ENCODE measurements at places on chromosomes 4 and X.

DNA sequence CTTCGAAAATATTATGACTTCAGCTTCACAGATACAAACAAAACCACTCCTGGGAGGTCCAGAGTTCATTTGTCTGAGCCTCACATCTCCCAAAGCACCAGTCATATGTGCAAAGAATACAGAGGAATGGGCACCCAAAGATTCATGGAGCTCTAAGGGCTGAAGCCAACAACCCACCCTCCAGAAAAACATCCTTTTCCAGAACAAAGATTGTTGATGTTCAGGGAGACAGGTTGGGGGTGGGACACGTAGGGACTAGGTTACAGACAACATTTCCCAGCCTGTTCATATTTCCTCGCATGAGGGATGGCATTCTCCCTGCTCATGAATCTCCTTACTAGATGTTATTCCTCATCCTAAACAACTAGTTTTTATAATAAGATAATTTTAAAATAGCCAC lies 71.2 kb downstream of the METTL14 start:
- no peak for DNase-seq

- no peak for DNase-seq
These were observed 61.9 kb upstream of the GABRG1 start for GRCh38 chr4:46185766-46186165.

DNA sequence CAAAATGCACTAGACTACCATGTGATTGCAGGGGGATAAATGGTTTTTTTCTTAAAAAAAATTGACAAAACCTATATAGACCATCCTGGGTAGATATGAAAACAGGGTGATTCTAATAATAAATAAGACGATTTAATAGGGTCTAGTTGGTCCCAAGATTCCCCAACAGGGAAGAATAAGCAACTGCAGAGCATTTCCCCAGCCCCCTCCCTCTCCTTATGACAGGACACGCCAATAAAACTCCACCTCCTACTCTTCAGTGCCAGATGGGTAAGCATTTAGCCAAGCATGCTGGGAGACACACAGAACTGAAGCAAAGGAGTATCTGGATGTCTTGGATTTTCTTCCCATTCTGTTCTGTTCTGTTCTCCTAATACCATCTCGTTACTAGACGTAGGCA lies at the start of gene BRS3:
Gene BRS3 (plus strand): TSS at position 301 of the 400 bp plus-strand sequence. CDS start 168 bp downstream, outside the sequence.
- DNase-seq = no peak

DNA sequence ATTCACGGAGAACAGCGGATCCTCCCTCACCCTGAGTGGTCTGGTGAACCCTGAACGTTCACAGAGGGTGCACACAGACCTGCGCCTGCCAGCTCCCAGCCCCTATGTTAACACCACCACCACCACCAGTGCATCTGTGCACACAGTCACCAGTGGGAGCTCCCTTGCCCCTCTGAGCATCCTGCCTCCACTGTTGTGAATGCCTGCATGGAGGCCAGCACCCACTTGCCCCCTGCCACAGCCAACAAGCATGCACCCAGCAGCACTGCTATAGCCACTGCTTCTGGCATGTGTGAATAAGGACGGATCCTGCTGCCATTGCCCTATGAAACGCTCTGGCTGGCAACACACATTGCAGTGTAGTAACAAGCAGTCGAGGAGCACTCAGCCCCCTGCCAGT lies 29.1 kb upstream of the PWWP3B start:
- DNase-seq = no peak

DNA sequence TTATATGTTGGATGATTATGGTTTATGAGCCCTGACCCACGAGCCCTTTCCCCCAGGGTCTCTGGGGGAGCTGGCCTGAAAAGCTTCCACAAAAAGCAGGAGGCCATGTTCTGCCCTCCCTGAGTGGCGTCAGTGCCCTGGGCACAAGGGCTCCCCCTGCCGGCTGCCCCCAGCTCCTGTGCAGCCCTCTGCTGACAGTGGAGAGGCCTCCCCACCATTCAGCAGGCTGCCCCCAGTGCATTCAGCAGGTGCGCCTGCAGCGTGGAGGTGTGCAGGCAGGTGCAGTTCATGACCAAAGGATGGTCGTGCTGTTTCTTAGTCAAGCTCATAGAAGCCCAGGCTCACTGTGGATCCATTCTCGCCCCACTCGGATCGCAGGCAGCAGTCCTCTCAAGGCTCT lies 12.5 kb upstream of the S100P start:
- no peak for DNase-seq

Data from GM12865 (cell line).